ENCODE measurements at places on chromosomes 11 and 22.

DNA sequence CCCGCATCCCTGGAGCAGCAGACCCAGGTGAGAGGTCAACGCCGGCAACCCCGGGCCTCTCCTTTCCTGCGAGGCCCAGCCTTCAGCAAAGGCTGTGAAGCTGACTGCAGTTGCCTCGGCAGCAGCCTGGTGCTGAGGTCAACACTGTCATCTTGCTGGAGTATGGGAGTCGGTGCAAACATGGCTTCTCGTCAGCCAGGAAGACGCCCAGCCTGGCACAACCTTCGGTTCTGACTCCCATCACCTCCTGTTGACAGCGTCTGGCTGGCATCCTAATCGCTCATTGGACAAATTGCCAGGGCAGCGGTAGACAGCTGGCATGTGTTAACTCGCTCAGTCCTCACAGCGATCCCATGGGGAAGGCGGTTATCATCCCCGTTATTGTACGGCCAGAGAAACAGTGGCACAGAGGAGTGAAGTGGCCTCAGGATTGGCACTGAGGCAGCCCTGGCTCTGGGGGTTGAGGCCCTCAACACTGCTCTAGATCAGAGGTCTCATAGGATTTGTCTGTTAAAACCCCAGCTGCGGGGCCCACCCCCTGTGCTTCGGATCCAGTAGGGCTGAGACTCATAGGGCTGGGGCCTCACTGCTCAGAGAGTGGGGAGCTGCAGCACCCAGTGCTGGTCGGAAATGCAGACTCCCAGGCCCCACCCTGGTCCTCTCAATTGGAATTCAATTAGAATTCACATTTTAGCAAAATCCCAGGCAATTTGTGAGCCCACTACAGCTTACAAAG lies 39.3 kb upstream of the TP53I11 start:
- no peak for DNase-seq

DNA sequence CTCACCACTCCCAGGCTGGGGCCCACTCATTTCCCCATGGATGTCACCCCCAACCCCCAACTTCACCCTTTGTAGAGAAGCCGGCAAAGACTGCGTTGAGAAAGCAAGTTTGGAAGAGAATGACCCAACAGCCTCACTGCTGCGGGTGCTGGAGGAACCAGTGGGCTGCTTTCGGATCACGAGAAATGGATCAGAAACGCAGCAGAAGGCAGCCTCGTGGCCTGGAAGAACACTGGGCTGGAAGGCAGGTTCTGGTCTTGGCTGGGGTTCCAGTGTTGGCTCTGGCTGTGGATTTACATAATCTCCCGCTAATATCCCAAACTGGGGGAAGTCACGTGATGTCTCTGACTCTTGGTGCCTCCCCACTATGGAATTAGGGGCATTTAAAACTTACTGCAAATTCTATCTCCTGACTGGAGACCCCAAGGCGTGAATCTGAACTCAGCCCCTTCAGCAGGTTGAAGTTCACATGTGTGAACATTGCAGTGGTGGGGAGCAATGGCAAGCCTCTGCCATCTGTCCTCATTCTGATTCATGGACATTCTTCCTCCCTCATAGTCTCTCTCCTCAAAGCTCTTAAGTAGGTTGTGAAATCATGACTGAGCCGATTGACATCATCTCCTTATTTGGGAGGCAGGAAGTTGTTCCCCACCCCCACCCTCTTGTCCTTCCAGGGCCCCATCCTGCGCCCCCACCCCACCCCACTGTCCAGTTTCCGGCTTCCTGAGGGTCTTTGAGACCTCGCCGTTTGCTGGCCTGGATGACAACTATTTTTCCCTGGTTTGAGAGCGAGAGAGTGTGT lies 37.0 kb upstream of the TIMP3 start:
- no peak for DNase-seq

DNA sequence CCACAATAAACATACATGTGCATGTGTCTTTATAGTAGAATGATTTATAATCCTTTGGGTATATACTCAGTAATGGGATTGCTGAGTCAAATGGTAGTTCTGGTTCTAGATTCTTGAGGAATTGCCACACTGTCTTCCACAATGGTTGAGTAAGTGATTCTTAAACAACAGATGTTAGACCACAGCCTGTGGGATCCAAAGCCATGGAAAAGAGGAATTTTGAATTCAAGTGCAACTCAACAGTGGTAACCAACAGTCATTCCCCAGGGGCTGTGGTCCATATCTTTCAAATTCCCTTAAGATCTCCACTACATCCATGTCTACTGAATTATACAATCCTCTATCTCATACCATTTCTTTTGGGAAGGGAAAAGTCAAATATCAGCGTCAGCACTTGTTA lies 321.5 kb downstream of the LARGE1 start:
- DNase-seq = no peak

GRCh38 chr11:114293201-114293711 lies 2.9 kb upstream of the NNMT start:
- no peak for DNase-seq

GRCh38 chr11:70604630-70605467 lies 206.5 kb downstream of the CTTN start:
- DNase-seq = no peak

Data from CD4-positive, alpha-beta T cell treated with Interleukin-15 for 1 hour (primary cell).